ENCODE measurements at places on chromosomes 11 and 22.

- DNase-seq: no peak
These were observed 72.1 kb upstream of the ARFGAP3 start for GRCh38 chr22:42928969-42929837.

DNA sequence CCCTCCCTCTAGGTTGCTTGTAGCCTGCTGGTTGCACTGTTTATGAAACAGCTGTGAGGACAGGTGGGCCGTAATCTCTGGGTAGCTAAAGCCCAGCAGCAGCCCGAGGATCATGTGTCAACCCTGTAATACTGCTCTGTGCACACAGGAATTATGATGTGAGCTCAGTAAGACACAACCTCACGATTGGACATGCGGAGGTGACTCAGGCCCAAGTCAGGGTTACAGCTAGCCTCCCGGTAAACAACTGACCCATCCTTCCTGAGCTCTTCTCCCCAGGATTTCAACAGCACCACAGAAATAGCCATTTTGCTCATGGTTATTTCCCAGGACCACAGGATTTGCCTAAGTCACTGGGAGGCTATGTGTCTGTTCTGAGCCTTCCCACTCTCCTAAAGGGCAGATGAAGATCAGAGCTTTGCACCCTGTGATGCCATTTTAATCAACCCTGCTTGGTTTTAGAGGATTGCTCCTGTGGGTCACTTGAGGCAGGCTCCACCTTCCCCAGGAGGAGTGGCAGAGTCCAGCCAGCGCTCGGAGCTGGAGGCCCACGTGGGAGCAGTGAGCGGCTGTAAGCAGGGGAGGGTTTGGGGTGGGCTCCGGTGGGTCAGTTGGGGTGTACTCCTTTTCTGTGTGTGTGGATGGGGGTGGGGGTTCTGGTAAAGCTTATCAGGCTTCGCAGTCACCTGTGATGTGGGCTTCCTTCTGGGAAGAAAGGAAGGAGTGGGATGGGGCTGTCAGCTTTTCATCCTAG lies at the start of gene AMPD3:
TSS of gene AMPD3 (plus strand) at position 387 of the 754 bp plus-strand sequence. CDS start 6,256 bp downstream, outside the sequence.
- peak; percentile 91 for DNase-seq

- no peak for DNase-seq
These were observed 523.1 kb upstream of the CCDC90B start for GRCh38 chr11:83809274-83809673.

- peak; percentile 51 for DNase-seq
These were observed 17.9 kb downstream of the TTC17 start for GRCh38 chr11:43376594-43376993.

- DNase-seq: no peak
These were observed 21.6 kb downstream of the ARVCF start for GRCh38 chr22:19994851-19995610.

DNA sequence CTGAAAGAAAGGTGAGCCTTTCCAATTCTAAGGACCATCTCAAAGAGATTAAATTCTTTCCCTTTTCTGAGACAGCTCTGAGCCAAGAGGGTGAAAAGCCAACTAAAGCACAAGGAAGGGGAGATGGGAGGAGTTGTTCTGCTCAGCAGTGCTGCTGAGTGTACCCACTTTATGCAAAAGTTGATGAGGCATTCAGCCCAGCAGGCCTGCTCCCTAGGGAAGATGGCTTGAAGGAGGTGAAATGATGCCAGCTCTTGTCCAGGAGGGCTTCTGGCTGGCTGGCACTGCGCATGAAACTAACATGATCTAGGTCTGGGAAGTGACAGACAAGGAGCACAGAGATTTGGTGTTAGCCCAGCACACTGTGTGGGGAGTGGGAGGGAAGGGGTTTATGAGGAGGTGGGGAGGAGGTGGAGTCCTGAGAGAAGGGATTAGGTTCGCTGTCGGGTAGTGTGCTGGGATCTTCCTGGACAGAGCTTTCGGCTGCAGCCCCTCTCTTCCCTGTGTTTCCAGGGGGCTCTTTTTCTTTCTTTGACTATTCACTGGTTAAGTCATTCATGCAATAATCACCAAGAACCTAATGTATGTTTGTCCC lies 225.5 kb upstream of the NARS2 start:
- no peak for DNase-seq

- DNase-seq: no peak
These were observed 23.4 kb downstream of the KRTAP5-5 start for GRCh38 chr11:1652771-1653540.

- DNase-seq: peak; percentile 32
These were observed 5.9 kb downstream of the PHOX2A start for GRCh38 chr11:72238040-72238450.

- no peak for DNase-seq
These were observed 510.4 kb downstream of the NELL1 start for GRCh38 chr11:21179770-21180169.

DNA sequence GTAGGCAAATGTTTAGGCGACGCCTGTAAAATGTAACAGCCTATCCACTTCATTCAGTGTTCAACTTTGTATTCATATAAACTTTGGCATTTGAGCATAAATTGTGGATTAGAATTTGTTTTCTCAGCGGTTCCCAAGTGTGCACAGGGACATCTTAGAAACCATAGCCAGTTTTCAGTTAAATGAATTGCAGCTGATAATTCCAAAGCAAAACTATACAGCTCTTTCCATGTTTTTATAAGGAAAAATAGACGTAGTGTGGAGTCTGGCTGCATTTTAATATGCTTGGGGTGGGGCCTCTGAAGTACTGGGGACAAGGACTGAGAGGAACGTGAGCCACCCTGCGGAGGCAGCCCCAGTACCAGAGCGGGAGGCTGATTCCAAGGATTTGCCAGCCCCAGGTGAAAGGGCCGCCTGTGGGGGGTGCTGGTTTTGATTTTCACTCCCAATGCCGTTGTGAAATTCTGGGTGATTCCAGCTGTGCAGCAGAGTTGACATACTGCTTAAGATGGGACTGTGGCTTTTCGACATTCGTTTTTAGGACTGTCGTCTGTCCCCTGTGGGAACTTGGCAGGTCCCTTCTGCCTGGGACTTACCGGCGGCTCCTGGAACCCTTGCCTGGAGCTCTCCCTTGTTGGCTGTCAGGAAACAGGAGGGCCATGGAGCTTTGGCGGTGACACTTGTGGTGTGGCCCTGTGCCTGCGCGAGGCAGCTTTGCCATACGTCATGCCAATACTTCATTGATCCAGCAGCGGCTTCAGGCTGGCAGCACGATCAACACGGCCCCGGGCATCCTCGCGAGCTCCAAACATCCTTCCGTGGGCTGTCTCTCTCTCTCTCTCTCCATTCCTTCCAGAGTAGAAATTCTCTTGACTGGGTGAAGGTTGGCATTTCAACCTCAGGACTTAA lies 370.9 kb downstream of the TBC1D22A start:
- no peak for DNase-seq

GRCh38 chr22:31083923-31084810 lies 3.0 kb downstream of the SMTN start:
- no peak for DNase-seq

- DNase-seq: no peak
These were observed 66.7 kb upstream of the CSNK2A3 start for GRCh38 chr11:11419747-11420146.

- no peak for DNase-seq
These were observed 942 bp upstream of the RPS6KA4 start for GRCh38 chr11:64357904-64358535.

GRCh38 chr11:46472662-46472994 lies 81.1 kb upstream of the CHRM4 start:
- DNase-seq: no peak

GRCh38 chr11:124380585-124380984 lies 3.7 kb downstream of the OR8B2 start:
- DNase-seq: no peak

DNA sequence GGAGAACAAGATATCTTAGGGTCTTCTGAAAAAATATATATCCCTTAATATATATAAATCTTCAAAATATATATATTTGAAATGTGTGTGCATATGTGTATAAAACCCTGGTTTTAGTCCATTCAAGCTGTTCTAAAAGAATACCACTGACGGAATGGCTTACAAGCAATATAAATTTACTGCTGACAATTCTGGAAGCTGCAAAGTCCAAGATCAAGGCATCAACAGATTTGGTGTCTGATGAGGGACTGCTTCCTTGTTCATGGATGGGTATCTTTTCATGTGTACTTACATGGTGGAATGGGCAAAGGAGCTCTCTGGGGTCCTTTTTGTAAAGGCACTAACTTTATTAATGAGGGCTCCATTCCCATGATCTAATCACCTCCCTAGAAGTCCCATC lies 6.8 kb downstream of the NXPE2 start:
- no peak for DNase-seq

GRCh38 chr11:98155696-98156095 lies 865.1 kb upstream of the CNTN5 start:
- no peak for DNase-seq

DNA sequence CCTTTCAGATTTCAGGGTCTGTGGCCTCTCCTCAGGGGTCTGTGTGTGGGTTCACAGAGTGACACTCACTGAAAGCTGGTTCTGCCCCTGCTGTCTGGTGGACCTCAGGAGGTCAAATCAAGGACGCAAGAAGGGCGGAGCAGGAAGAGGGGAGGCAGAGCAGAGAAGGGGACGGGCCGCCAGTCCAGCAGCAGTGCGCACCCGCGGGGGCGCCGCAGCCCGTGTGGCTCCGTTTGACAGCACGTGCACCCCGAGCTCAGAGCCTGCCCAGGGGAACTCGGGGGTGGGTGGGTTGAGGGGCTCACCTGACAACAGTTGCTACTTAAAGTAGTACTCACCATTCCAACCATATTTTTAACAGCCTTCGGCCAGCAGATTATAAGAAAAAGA lies 71.4 kb upstream of the PITPNB start:
- DNase-seq: no peak

GRCh38 chr11:24900960-24901549 lies 404.2 kb downstream of the LUZP2 start:
- DNase-seq: no peak

GRCh38 chr22:27764722-27765236 lies 36.8 kb downstream of the MN1 start:
- no peak for DNase-seq

- no peak for DNase-seq
These were observed 527.8 kb downstream of the METTL15 start for GRCh38 chr11:28636033-28636432.

DNA sequence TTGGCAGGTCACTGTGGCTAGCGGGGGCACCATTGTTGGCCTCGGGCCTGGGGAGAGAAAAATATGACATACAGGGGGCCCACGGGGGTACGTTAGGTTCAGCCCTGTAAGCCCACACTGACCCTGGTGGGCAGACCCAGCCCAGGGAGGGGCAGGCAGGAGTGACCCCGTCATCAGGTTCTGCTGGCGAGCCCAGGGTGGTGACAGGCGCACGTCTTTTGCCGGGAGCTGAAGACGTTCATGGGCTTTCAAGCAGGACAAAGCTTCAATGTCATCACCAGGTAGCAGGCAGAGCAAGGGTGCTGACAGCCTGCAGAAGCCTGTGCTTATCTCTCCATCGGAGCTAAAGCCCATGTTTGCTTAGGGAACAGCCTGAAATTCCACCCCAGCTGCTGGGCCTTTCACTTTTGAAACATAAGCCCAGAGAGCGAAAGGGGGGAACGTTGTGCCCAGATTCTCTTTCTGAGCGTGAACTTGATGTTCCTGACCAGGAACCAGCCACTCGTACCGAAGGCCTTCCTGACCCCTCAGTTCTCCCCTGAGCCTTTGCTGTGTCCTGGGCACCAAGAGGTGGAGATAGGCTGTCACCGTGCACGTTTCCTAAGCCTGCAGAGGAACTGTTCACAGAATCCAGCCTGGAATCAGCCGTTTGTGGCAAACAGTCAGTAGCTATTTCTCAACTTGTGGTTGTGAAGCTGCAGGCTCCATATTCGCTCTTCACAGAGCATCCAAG lies 74.0 kb upstream of the ATXN10 start:
- no peak for DNase-seq

GRCh38 chr11:118659953-118660680 lies 19.3 kb downstream of the TREH start:
- DNase-seq: no peak

DNA sequence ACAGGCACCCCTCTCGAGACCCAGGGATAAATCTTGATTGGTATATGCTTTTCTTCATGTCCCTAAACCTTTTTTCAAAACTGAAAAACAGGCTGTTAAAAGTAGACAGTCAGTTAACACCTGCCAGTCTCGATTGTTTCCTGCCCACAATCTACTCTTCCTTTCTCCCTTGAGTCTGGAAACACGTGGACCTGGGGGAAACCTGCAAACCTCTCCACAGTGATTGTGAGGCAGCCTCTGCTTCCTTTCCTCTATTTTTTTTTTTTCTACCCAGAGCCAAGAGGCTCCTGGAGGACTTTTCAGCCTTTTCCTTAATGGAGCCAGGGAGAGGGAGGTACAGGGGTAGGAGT lies 69.4 kb upstream of the CLMP start:
- no peak for DNase-seq

GRCh38 chr22:20804650-20805049 lies 30.7 kb downstream of the SERPIND1 start:
- no peak for DNase-seq

- no peak for DNase-seq
These were observed 109.6 kb downstream of the CEP164 start for GRCh38 chr11:117437041-117437790.

DNA sequence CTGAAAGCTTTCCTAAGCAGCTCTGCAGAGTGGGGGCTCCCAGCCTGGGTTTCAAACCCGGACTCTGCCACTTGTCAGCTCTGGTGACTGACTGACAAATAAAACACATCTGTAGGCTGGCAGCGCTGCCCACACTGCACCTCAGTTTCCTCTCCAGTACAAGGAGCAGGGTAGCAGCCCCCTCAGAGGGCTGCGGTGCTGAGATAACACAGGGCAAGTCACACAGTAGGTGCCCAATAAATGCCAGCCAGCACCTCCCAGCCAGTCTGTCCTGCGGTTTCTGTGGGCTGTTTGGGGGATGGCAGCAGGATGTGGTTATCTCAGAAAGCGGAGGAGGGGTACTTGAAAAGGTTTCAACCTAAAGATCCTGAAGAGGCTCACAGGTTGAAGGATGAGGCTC lies 1.5 kb downstream of the SYT12 start:
- DNase-seq: no peak

GRCh38 chr11:28759311-28759710 lies 651.1 kb downstream of the METTL15 start:
- peak; percentile 70 for DNase-seq

- no peak for DNase-seq
These were observed 57.9 kb downstream of the PKNOX2 start for GRCh38 chr11:125222494-125222893.

GRCh38 chr11:113147249-113147648 lies 167.1 kb upstream of the TTC12 start:
- no peak for DNase-seq

DNA sequence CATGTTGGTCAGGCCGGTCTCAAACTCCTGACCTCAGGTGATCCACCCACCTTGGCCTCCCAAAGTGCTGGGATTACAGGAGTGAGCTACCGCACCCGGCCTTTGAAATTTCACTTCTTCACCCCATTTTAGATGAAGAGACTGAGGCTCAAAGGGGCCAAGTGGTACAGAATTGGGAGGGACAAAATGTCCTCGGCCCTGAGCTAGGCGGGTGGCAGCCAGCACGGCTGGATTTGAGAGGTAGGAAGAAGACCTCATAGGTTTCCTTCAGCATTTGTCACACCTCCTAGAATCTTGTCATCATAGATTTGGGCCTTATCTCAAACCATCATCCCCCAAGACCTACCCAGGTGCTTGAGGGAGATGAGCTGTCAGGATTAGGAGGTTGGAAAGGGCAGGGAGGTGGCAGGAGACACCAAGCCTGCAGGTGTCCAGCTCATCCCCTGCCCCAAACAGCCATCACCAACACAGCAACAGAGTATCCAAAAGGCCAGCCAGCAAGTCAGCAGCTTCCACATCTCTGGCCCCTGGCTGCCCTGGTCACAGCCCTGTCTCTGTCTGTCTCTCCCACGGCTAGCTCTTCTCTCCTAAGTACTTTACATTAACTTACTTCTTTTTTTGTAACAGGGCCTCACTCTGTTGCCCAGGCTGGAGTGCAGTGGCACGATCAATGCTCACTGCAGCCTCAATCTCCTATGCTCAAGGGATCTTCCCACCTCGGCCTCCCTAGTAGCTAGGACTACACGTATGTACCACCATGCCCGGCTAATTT lies 11.2 kb upstream of the TMPRSS6 start:
- no peak for DNase-seq

Data from non-pigmented ciliary epithelial cell (primary cell).